Hepatic stellate cell (primary cell): ENCODE measurements at places on chromosomes 3 and 15.

DNA sequence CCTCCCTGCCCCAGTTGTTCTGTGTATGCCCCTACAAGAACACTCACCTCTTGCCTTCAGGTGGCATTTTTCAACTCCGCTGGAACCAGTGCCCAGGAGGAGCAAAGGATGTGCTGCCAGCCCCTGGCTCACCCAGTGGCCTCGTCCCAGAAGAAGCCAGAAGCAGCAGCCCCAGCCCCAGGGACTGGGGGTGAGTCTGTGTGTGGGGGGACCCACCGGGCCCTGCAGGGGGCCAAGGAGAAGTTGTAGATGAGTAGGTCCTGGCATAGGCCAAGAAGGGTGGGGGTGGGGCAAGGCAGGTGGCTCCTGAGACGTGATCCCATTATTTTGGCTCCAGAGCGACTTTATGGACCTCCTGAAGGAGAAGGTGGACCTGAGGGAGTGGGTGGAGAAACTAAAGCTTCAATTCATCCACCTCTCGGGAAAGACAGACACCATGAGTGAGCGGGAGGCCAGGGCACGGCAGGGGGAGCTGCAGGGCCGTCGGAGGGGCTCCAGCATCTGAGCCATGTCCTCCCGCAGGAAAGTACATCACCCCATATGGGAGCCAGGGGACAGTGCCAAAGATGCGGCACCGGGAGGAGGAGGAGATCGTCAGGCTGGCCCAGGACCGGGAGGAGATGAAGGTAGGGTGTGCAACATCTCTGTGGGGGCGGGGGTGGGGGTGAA lies 29.3 kb downstream of the NGRN start:
- DNase-seq, result no peak

GRCh38 chr15:33330931-33331330 lies 20.2 kb downstream of the RYR3 start:
- no peak for DNase-seq

- no peak for DNase-seq
Measured at GRCh38 chr3:143255739-143256138, 136.2 kb downstream of the CHST2 start.

DNA sequence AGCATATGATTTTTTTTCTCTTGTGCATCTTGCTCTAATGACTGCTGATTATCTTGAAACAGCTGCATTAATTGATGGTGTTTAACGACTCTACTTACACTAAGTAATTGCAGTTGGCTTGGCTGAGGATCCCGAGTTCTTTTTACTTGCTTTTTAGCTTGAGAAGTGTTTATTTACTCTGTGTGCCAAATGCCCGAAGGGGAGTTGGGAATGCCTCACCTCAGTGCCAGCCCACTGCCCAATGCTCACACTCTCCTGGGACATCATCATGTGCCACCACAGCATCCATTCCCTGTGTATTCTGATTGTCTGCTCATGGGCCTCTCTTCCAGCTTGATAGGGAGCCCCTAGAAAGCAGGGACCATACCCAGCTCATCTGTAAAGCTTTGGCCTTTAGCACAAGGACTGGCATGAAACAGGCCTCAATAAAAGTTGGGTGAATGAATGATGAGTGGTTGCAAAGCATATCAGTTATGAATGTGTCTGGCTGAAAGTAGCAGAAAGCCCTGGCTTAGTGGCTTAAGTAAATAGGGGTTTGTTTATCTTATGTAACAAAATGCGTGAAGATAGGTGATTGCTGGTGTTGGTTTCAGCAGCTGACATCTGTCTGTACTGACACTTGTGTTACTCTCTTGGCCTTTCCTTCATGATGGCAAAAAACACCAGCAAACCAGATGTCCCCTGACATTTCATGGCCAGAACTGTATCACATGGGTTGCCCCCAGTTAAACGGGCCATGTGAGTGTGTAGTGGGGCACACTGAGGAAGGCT lies 8.1 kb downstream of the PXYLP1 start:
- no peak for DNase-seq

DNA sequence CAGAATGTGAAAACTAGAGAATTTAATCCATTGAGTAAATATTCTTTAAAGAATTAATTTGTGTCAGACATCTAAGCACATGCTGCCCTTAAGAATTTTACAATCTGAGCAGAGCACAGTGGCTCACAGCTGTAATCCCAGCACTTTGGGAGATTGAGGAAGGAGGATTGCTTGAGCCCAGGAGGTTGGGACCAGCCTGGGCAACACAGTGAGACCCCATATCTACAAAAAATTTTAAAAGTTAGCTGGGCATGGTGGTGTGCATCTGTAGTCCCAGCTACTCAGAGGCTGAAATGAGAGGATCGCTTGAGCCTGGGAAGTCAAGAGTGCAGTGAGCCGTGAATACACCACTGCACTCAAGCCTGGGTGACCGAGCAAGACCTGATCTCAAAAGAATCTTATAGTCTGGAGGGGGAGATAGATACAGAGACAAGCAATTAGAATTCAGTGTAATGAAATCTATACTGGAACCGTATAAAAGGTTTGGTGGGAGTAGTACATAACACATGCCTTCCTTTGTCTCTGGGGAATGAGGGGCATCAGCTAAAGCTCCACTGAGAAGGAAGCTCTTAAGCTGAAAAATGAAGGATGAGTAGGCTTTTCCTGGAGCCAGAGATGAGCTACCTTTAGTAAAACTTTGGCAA lies 21.2 kb downstream of the ATP11B start:
- no peak for DNase-seq
